Adrenal gland (tissue), 19 donors: ENCODE measurements at places on chromosomes 5 and 9. TPM values are rescaled to one million over a fixed set of nuclear protein-coding genes. Genes with fewer than 3 reads are reported as not detected.

GRCh38 chr9:91026266-91026665, 224.6 kb downstream of the SYK start:
- no peak for DNase-seq
- H3K4me1 ChIP-seq = no peaks in the 10 kb centered on the region
- no peak overlapping the region for H3K27ac ChIP-seq
- H3K4me3 ChIP-seq = no peak overlapping the region
- H3K36me3 ChIP-seq = no peaks in the 10 kb centered on the region

DNA sequence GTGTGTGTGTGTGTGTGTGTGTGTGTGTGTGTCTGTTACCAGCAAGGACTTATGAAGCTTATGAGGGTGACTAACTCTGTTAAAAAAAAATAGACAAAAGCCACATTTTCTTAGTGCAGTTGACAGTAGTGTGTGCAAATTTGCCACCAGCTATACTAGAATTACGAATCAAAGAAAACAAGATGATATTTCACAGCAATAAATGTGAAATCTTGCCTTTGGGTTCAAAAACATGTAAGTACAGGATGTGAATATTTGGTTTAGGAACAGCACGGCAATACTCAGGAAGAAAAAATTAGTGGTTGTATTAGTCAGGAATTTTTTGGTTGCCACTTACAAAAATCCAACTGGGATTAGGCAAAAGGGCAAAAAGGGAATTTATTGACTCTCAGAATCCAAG, 117.4 kb downstream of the NPR3 start:
- no peaks in the 10 kb centered on the region for H3K36me3 ChIP-seq
- no peak for DNase-seq
- no peak overlapping the region for H3K27ac ChIP-seq
- H3K27me3 ChIP-seq = no peaks in the 10 kb centered on the region
- H3K4me1 ChIP-seq = peaks cover 11% of the 10 kb centered on the region
- H3K4me3 ChIP-seq = no peak overlapping the region

DNA sequence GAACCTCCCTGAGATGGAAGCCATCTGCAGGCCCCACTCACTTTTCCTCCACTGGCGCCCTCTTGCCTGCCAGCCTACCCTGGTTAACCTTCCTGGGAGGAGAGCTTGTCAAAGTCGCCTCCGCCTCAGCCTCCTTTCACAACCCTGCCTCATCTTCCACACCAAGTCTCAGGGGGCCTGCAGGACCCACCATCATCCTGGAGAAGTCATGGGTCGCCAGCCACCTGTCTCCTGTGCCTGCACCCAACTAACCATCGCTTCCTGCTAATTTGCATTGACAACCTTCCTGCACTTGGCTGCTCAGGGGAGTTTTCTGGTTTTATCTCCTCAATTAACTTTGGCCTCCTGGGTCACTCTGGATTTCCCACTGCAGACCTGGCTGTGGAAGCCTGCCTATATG, 52.8 kb upstream of the GRHPR start:
- H3K27ac ChIP-seq = no peak overlapping the region
- no peak for DNase-seq
- H3K36me3 ChIP-seq = no peaks in the 10 kb centered on the region
- H3K4me1 ChIP-seq = no peaks in the 10 kb centered on the region

- no peak for DNase-seq
- no peaks in the 10 kb centered on the region for H3K4me1 ChIP-seq
- H3K27ac ChIP-seq = no peak overlapping the region
- H3K27me3 ChIP-seq = no peaks in the 10 kb centered on the region
- H3K36me3 ChIP-seq = no peaks in the 10 kb centered on the region
Measured at GRCh38 chr5:117486261-117486660, 911.6 kb upstream of the SEMA6A start.

- H3K4me1 ChIP-seq = no peaks in the 10 kb centered on the region
- no peak for DNase-seq
- no peak overlapping the region for H3K4me3 ChIP-seq
- peaks cover under 1% of the 10 kb centered on the region for H3K27me3 ChIP-seq
- no peak overlapping the region for H3K27ac ChIP-seq
Measured at GRCh38 chr9:73202980-73203379, 51.3 kb downstream of the ANXA1 start.

DNA sequence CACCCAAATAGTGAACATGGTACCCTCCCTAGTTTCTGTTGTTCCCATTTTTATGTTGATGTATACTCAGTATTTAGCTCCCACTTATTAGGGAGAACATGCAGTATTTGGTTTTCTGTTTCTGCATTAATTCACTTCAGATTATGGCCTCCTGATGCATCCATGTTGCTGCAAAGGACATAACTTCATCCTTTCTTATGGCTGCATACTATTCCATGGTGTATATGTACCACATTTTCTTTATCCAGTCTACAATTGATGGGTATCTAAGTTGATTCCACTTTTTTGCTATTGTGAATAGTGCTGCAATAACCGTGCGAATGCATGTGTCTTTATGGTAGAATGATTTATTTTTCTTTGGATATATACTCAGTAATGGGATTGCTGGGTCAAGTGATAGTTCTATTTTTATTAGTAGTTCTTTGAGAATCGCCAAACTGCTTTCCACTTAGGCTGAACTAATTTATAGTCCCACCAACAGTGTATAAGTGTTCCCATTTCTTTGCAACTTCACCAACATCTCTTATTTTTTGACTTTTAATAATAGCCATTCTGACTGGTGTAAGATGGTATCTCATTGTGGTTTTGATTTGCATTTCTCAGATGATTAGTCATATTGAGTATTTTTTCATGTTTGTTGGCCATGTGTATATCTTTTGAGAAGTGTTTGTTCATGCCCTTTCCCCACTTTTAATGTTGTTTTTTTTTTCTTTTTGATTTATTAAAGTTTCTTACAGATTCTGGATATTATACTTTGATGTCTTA, 79.6 kb downstream of the SMIM15 start:
- no peak overlapping the region for H3K4me3 ChIP-seq
- no peaks in the 10 kb centered on the region for H3K4me1 ChIP-seq
- H3K27ac ChIP-seq = no peak overlapping the region
- no peaks in the 10 kb centered on the region for H3K36me3 ChIP-seq
- no peak for DNase-seq

DNA sequence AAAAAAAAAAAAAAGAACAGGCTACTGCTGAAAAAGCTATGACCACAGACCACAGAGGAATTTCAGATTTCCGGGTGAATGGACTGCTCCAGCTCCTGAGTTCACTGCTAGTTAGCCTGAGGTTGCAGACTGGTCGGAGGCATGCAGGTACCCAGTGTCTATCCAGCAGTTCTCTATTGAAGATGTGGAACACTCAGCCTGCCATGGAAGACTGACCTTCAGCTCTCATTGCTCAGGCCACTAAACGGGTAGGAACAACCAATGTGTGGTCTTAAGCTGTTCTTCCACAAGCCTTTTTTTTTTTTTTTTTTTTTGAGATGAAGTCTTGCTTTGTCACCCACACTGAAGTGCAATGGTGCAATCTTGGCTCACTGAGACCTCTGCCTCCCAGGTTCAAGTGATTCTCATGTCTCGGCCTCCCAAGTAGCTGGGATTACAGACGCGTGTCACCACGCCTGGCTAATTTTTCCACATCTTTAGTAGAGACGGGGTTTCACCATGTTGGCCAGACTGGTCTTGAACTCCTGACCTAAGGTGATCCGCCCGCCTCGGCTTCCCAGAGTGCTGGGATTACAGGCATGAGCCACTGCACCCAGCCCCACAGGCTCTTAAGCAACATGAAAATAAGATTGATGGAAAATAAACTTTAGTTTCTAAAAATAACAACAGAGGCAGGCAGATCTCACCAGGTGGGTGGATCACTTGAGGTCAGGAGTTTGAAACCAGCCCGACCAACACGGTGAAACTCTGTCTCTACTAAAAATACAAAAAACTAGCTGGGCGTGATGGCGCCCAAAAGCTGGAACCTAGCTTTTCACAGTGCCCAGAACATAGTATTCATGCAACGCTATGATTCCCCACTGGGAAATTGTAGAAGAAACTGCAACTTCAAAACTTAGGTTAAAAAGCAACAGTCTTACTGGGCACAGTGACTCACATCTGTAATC, 20.0 kb upstream of the NPM1 start:
- no peaks in the 10 kb centered on the region for H3K36me3 ChIP-seq
- H3K4me3 ChIP-seq = no peak overlapping the region
- peaks cover 3% of the 10 kb centered on the region for H3K27me3 ChIP-seq
- DNase-seq = no peak
- H3K27ac ChIP-seq = no peak overlapping the region

DNA sequence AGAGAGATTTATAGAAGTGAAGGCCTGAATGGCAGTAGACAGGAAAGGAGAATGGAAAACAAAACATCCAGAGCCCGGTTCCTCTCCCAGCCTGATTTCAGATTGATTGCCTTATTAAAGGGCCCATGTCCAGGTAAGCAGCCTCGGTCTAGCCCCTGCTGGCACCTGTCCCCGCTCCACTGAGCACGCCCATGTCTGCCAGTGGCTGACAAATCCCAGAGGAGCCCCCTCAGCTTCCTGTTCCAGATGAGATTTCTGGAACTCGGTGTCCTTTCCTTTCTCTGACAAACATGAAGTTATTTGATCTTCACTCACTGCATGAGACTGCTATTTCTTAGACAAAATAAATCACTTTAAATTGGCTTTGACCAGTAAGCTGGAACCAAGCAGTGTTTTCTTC, 187.0 kb upstream of the ADCY2 start:
- H3K36me3 ChIP-seq = no peaks in the 10 kb centered on the region
- H3K27ac ChIP-seq = no peak overlapping the region
- H3K4me1 ChIP-seq = no peaks in the 10 kb centered on the region

DNA sequence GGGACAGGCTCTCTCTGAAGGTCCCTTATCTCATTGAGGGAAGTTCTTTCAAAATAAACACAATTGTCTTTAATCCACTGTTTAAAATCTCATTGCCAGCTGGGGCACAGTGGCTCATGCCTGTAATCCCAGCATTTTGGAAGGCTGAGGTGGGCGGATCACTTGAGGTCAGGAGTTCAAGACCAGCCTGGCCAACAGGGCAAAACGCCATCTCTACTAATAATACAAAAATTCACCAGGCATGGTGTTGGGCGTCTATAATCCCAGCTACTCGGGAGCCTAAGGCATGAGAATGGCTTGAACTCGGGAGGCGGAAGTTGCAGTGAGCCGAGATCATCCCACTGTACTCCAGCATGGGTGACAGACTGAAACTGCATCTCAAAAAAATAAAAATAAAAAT, 8.3 kb upstream of the NDFIP1 start:
- no peaks in the 10 kb centered on the region for H3K36me3 ChIP-seq
- H3K4me3 ChIP-seq = no peak overlapping the region
- no peak overlapping the region for H3K27ac ChIP-seq

- no peak overlapping the region for H3K27ac ChIP-seq
- H3K4me3 ChIP-seq = no peak overlapping the region
- DNase-seq = no peak
- no peaks in the 10 kb centered on the region for H3K36me3 ChIP-seq
- H3K4me1 ChIP-seq = no peaks in the 10 kb centered on the region
Measured at GRCh38 chr9:77725820-77726219, 77.7 kb upstream of the GNA14 start.

DNA sequence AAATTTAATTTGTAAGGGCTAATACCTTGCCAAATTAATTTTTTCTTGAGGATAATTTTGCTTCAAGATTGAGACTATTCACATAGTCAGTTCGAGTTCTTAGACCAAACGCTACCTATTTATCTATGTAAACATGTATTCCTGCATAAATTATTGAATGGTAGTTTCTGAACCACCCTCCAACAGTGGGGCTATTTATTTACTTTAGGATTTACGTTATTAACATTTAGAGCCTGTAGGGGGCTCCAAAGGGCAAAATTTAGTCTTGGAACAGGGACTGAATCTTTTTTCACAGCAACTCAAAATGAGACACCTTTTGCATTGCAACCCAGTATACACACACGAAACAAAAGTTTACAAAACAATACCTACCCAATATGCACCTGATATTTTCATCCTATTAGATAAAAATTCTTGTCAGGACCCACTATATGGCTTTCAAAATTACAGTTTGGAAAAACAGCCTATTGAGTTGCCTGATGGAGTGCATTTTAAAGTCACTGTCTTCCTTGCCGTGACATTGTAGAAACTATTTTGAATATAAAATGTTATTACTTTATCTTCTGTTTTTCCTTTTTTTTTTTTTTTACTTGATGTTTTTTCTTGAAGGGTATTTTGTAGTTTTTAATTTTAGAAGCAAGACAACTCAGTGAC, 47.1 kb upstream of the POU4F3 start:
- no peaks in the 10 kb centered on the region for H3K27me3 ChIP-seq
- no peak overlapping the region for H3K27ac ChIP-seq
- H3K4me1 ChIP-seq = peaks cover 4% of the 10 kb centered on the region

DNA sequence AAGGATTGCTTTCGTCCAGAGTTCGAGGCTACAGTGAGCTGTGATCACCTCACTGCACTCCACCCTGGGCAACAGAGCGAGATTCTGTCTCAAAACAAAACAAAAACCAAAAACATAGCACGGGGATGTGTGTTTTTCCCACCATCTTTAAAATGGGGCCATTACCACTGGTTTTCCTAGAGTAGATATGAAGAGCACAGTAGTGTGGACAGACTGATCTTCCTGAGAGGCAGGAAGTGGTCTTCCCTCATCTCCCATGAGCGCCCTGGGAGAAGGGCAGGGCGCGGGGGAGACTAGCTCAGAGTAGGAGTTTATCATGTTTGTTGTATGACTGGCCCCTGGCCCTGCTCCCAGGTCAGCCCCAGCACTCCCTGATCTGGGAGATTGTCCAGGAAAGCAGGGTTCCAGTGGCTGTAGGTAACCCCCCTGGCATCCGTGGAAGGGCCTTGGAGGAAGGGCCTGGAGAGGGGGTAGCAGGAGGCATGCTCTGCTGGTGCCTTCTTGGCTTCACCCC, 2.3 kb downstream of the SUSD3 start:
- no peak overlapping the region for H3K4me3 ChIP-seq
- no peaks in the 10 kb centered on the region for H3K36me3 ChIP-seq
- H3K27me3 ChIP-seq = no peaks in the 10 kb centered on the region

DNA sequence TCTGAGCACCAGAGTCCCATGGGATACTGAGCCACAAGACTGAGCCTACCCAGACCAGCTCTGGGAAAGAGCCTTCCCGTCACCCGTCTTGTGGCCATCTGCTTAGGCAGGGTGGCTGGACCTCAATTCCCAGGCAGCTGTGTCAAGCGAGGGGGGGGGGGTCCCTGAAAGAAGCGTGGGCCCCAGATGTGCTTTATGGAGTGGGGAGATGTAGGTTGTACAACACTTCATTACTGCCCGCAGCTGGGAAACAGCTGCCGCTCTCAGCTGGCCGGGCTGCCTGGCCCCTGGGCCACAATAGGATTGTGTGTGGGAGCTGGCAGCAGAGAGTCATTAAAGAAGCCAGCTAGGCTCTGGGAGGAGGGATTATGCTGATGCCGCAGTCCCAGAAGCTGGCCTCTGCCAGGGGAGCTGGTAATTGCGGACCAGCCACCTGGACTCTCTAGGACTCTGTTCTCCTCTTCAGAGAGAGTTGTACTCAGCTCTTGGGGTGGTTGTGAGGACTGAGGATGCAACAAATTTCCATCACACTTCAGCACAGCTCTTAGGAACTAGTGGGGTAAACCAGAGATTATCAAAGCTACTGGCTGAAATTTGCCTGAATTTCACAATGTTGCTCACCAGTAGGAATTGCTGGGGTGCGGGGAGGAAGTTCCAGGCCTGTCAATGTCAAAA, 145.4 kb downstream of the GADD45G start:
- no peaks in the 10 kb centered on the region for H3K36me3 ChIP-seq
- H3K27ac ChIP-seq = no peak overlapping the region
- H3K4me3 ChIP-seq = no peak overlapping the region
- no peaks in the 10 kb centered on the region for H3K27me3 ChIP-seq
- DNase-seq = no peak
- peaks cover 7% of the 10 kb centered on the region for H3K4me1 ChIP-seq

The SELENOP gene
- 724 TPM for total RNA-seq

The IRX4 gene
- total RNA-seq = not detected

The ADRB2 gene
- total RNA-seq = 0.18 TPM

The PITX1 gene
- total RNA-seq = 4.2 TPM
